Lower lobe of right lung (tissue), 2 donors: ENCODE measurements at places on chromosomes 16 and 17. TPM values are rescaled to one million over a fixed set of nuclear protein-coding genes. Genes with fewer than 3 reads are reported as not detected.

GRCh38 chr16:58500430-58501241 is 693 bp downstream of the NDRG4 start:
- peak; percentile 35 for DNase-seq
- H3K4me1 ChIP-seq: peaks cover 10% of the 10 kb centered on the region
- H3K4me3 ChIP-seq: peak overlapping the region; percentile 34
- H3K27me3 ChIP-seq: peaks cover 33% of the 10 kb centered on the region
- H3K36me3 ChIP-seq: no peaks in the 10 kb centered on the region

DNA sequence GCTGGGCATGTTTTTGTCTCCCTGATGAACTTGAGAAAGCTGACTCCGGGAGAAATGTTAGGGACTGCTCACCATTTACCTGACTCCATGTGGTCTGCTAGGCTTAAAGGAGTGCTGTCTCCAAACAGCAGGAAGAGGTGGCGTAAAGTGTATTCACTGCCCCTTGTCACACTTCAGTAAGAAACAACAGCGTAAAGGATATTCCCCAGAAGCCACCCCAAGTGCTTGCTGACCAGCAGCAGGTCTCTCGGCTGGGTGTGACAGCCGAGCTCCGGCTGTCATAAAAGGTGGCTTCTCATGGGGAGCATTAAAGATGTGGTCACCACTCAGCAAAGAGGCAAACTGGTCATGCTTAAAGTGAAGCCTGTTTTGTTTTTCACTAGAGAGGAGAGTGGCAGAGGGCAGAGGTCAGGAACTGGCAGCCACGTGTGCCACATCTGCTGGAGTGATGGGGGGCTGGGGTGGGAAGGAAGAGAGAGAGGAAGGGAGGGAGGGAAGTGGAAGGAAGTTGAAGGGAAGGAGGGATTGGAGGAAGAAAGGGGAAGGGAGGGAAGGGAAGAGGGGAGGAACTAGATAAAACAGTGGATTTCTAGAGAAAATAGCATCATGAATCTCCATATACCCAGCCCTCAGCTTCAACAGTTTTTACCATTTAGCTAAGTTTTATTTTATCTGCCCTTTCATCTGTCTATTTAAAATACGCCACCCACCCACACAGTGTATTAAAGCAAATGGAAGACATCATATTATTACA is 119.3 kb downstream of the CLEC16A start:
- H3K4me3 ChIP-seq: no peak overlapping the region
- H3K27me3 ChIP-seq: no peaks in the 10 kb centered on the region
- H3K36me3 ChIP-seq: peaks cover 43% of the 10 kb centered on the region
- no peak for DNase-seq

DNA sequence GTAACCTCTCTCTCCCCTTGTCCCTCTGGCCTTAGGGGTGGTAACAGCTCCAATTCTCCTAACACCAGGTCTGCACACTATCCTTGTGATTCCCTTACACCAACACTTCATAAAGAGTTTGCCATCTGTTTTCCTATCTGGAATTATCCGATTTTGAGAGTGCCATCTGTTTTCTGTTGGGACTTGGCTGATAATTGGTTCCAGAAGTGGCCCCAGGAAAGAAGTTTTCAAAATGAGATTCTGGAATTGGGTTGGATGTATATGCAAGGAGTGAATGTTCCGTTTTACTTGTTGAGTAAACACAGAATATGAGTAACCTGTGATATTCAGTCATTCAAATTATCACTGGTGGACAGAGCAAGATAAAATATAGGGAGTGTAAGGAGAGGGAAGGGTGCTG is 134.1 kb upstream of the HS3ST3A1 start:
- no peak overlapping the region for H3K27ac ChIP-seq
- H3K4me1 ChIP-seq: no peaks in the 10 kb centered on the region
- H3K36me3 ChIP-seq: no peaks in the 10 kb centered on the region
- H3K27me3 ChIP-seq: no peaks in the 10 kb centered on the region
- DNase-seq: no peak

GRCh38 chr16:79182616-79183015 is 417.9 kb downstream of the MAF start:
- H3K4me1 ChIP-seq: no peaks in the 10 kb centered on the region
- H3K27ac ChIP-seq: no peak overlapping the region
- no peak overlapping the region for H3K4me3 ChIP-seq
- H3K36me3 ChIP-seq: no peaks in the 10 kb centered on the region

DNA sequence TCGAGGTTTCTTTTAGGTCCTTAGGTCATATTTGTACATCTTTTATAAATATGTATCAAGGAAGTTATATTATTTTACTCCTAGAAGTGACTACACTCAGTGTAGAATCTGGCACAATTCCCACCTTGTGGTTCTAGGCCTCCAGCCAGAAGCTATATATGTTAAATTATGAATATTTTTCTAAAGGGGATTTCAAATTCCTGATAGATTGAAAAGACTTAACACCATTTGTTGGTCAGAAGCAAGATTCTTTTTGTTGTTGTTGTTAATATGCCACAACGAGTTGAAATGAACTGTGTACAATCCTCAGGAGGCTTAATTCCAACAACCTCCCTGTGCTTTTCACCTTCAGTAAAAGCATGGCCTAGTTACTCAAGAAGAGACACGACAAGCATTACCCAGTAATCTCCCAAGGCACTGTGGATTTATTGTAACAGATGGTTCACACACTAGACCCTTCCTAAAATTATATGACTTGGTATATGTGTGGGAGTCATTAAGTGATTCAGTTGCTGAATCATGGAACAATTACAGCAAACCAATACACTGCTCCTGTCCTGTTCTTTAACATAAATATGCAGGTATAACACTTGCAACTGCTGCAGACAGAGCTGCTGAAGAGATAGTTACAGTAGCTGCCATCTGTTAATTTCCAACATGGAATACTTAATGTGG is 964.4 kb upstream of the GOT2 start:
- no peaks in the 10 kb centered on the region for H3K27me3 ChIP-seq
- no peaks in the 10 kb centered on the region for H3K36me3 ChIP-seq
- no peaks in the 10 kb centered on the region for H3K4me1 ChIP-seq
- H3K27ac ChIP-seq: no peak overlapping the region
- no peak overlapping the region for H3K4me3 ChIP-seq

DNA sequence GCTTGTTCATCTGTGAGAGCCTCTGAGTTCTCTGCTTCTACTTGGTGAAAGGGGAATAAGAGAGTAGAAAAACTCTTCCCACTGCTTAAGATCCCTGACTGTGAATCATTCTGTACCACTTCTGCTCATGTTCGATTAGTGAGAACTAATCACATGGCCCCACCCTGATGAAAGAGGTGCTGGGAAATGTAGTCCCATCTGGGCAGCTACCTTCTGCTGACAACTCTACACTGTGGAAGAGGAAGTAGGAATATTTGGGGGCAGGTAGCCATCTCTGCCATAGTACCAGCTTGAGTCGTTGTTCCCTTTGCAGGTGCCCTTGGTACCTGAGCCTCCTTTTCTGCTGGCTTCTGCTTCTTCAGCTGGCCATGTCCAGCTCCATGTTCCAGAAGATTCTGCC is 29.9 kb downstream of the NKD1 start:
- H3K36me3 ChIP-seq: no peaks in the 10 kb centered on the region
- H3K4me3 ChIP-seq: no peak overlapping the region
- no peaks in the 10 kb centered on the region for H3K27me3 ChIP-seq

DNA sequence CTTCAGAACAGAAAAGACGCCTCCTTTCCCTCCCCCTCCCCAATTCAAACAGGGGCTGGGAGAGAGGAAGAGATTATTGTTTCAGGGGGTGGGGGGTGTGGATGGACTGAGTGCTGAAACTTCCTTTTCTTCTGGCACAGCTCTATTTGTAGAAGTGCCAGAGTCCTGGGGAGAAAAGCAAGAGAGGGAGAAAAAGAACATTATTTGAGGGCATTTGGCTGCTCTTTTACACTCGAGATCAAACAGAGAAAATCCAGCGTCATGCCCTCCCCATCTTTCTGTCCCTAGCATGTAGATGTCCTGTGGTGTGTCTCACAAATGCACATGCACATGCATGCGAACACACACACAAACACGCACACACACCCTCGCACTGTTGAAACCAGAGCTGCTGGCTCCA is 13.0 kb downstream of the ARL4D start:
- H3K36me3 ChIP-seq: no peaks in the 10 kb centered on the region
- no peaks in the 10 kb centered on the region for H3K27me3 ChIP-seq
- H3K27ac ChIP-seq: no peak overlapping the region
- no peak overlapping the region for H3K4me3 ChIP-seq
- DNase-seq: no peak

- no peaks in the 10 kb centered on the region for H3K4me1 ChIP-seq
- H3K4me3 ChIP-seq: no peak overlapping the region
- no peak overlapping the region for H3K27ac ChIP-seq
- H3K36me3 ChIP-seq: no peaks in the 10 kb centered on the region
Measured at GRCh38 chr16:8877894-8878522, 4.1 kb upstream of the LITAFD start.

- H3K36me3 ChIP-seq: peaks cover 62% of the 10 kb centered on the region
- peaks cover 5% of the 10 kb centered on the region for H3K4me1 ChIP-seq
- DNase-seq: no peak
- H3K27ac ChIP-seq: no peak overlapping the region
- no peak overlapping the region for H3K4me3 ChIP-seq
Measured at GRCh38 chr16:14553447-14553846, 76.6 kb downstream of the PARN start.

DNA sequence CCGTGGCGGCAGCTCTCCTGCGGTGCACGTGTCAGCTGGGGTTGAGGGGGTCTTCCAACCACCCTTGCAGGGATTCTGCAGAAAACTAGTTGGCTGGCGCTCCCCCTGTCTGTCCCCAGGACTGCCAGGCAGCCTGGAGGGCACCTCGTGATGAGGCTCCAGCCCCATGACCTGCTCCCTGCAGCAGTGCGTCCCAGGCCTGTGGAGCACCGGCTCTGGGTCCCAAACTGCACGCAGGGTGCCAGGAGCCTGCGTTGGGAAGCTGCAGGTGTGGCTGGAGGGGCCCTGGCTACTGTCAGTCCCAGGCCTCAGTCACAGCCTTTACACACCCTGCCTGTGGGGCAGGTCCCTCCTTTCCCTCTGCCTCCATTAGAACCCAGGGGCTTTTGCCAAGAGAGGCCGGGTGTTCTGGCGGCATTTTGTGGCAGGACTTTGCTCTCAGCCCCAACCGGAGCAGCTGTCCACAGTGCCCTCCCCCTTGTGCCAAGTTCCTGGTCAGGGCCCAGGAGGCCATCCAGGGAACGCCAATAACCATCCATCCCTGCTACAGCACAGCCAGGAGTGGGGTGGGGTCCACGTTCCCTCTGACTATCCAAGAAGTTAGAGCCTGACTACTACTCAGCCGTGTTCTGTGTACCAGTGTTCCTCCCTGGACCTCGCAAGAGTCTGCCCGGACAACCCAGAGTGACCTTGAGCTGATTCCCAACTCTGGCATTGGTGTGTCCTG is 9.2 kb downstream of the CHMP6 start:
- peaks cover 30% of the 10 kb centered on the region for H3K27me3 ChIP-seq
- H3K4me3 ChIP-seq: no peak overlapping the region
- peaks cover 45% of the 10 kb centered on the region for H3K36me3 ChIP-seq
- peaks cover 21% of the 10 kb centered on the region for H3K4me1 ChIP-seq
- no peak overlapping the region for H3K27ac ChIP-seq

- H3K27ac ChIP-seq: no peak overlapping the region
- H3K36me3 ChIP-seq: no peaks in the 10 kb centered on the region
- H3K4me1 ChIP-seq: no peaks in the 10 kb centered on the region
- no peak overlapping the region for H3K4me3 ChIP-seq
- no peak for DNase-seq
- peaks cover 9% of the 10 kb centered on the region for H3K27me3 ChIP-seq
Measured at GRCh38 chr16:87675111-87675719, 72.9 kb downstream of the JPH3 start.

DNA sequence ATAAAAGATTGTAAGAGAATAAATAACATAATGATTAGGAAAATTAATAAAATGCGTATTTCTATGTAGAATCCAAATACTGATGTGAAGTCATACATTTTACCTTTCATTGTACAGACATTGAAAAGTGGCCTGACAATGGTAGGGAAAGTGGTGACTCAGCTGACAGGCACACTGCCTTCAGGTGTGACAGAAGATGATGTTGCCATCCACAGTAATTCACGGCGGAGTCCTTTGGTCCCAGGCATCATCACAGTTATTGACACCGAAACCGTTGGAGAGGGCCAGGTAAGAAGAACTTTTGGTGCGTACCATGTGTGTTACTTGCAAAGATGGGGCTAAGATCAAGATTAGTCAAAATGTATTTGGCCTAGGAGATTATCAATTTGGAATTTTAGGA is 232.8 kb downstream of the BCAS3 start:
- no peak overlapping the region for H3K4me3 ChIP-seq
- H3K27ac ChIP-seq: no peak overlapping the region
- H3K36me3 ChIP-seq: no peaks in the 10 kb centered on the region
- no peaks in the 10 kb centered on the region for H3K27me3 ChIP-seq

DNA sequence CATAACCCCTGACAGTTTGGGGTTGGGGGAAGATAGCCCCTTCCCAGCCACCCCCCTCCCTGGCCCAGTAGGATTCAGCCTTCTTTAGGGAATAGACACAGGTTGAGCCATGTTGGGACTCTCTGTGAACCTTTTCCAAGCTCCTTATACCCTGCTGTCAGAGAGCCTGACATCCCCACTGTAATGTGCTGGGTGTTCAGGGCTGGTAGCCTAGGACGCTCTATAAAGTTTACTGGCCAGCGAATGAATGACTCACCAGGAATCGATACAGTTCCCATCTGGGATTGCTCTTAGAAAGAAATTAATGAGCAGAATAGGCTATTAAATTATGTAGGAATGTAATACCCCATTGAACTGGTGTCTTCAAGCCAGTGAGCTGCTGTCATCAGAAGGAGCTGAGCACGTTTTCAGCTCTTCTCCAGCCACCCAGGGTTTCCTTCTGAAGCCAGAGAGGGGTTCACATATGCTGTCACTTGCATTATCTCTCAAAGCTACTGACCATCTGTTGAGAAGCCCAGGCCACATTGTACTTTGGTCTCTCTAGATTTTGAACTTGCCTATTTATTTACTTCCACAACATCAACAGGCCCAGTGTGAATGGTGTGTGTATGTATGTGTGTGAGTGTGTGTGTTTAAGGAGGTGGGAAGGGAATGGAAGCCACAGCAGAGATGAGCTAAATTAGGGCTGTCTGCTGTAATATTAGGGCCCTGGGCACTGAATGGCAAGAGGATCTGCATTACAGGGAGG is 64.9 kb downstream of the SPACA3 start:
- no peaks in the 10 kb centered on the region for H3K4me1 ChIP-seq
- peaks cover 6% of the 10 kb centered on the region for H3K27me3 ChIP-seq
- H3K4me3 ChIP-seq: no peak overlapping the region
- no peak for DNase-seq
- no peaks in the 10 kb centered on the region for H3K36me3 ChIP-seq

ADORA2B gene
- 6.2 TPM for total RNA-seq

NMRAL1 gene
- total RNA-seq: 43.5 TPM

KRTAP1-5 gene
- not detected for total RNA-seq

ST6GALNAC1 gene
- total RNA-seq: 16.6 TPM

TP53TG3B gene
- not detected for total RNA-seq

TEKT5 gene
- not detected for total RNA-seq

CSF3 gene
- 1.9 TPM for total RNA-seq
